ENCODE measurements at places on chromosomes 7 and 10.

GRCh38 chr10:18497806-18498369 lies 153.5 kb downstream of the NSUN6 start:
- no peak for DNase-seq

- peak; percentile 13 for DNase-seq
Measured at GRCh38 chr10:124993736-124994451, 52.0 kb downstream of the ZRANB1 start.

DNA sequence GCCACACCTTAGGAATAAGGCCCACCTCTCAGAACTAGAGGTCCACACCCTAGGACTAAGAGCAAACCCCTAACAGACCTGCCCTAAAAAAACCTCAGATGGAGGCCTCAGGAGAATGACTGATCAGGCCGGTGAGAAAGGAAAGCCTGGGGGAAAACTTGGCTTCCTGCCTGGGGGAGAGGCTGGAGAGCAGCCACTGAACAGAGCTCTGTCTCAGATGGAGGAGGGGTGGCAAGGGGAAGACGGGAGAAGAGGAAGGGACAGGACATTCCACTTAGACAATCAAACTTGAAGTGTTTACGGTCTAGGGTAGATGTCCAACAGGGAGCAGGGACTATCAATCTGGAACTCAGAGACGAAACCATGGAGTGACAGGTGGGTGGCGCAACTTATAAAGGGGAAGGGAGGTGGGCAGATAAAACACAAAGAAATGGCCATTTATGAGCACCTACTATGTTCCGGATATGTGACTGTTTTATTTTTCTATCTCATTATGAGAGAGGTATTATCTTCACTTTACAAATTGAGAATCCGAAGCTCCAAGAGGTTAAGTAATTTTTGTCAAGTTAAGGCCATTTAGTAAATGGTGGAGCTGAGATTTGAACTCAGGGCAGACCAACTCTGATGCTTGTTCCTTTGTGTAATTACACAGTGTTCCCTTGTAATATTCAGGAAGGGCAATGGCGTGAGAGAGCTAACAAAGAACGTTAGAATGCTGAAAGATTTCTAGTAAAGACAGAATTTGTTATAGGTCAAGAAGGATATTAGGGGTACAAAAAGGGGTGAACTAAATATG lies 82.6 kb downstream of the DNMBP start:
- DNase-seq = no peak

GRCh38 chr7:2072042-2072441 lies 160.7 kb downstream of the MAD1L1 start:
- no peak for DNase-seq

- DNase-seq = no peak
Measured at GRCh38 chr7:105106473-105106872, 92.5 kb downstream of the KMT2E start.

DNA sequence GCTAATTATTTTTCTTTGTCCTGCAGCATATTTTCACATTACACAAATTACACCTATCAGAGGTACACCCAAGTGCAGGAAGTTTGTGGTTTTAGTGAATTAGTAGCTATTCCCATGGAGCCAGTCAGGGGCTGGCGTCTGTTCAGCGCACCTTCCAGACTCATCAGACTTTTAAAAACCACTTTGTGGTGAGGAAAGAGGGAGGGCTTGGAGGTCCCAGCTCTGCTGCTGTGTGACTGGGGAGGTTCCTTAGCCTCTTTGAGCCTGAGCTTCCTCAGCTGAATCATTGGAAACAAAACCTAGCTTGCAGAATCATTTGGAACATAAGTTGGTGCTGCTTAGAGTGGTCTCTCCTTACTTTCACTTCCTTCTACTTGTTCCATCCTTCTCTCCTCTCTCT lies 175.4 kb downstream of the SORCS3 start:
- DNase-seq = no peak
